ENCODE measurements at places on chromosomes 2 and 18.

- DNase-seq: no peak
These were observed 16.9 kb downstream of the EIF5B start for GRCh38 chr2:99354070-99354469.

- peak; percentile 62 for DNase-seq
These were observed 652 bp downstream of the ITPRID2 start for GRCh38 chr2:181891966-181892798.

GRCh38 chr2:75598589-75599155 lies 37.9 kb upstream of the EVA1A start:
- DNase-seq: no peak

DNA sequence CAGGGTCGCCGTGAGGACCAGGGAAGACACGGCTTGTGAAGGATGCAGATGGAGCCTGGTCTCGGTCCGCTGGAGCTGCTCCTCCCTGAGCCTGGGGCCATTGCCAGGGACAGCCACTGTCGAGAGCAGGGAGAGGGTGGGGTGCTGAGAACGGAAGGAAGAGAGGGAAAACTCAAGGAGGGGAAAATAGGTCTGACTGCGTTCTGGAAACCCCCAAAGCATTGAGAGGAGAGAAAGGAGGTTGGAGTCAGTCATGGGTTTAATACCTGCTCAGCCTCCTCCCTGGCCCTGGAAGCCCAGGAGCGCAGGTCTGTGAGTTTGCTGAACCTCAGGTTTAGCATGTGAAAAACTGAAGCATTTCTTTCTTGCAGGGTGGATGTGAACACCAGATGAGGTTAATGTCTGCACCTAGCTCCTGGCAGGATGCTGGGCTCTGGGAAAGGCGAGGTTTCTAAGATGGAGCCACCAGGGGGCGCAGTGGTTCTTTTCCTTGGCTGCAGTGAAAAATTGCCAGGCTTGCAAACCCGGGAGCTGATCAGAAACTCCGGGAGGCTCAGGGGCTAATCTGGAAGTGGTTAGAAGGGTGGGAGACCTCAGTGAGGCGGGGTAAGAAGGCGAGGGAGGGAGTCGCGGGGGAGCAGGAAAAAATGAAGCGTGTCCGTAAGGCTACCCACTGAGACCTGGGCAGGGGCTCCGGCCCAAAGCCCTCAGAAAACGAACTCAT lies 33.6 kb upstream of the RNF149 start:
- DNase-seq: peak; percentile 84

DNA sequence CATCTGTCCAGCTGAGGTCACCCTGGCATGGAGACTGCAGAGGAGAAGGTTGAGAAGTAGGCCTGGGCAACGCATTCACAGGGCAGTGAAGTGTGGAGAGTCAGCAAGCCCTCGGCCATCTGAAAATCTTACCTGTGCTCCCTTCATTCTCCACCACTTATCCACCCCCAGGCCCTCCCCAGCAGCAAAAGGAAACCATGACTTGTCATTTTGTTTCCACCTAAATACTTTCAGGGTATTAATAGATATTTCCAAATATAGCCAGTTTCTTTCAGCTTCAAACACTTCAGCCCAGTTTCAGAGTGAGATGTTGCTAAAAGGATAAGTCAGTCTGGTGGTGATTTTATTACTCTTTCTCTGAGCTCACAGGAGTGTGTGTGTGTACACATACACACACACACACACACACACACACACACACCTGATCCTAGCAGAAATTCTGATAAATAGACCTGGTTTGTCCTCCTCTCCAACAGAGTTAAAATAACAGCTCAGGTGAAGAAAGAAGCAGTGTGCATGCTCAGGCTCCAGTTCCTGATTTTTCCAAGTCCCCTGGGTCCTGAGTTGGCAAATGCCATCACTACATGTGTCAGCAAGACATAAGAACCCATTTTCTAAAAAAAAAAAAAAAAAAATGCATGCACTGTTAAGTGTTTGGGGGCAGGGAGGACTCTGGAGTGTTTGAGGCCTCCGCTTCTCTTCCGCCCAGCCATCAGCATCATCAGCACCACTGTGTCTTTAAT lies 82.8 kb downstream of the LOXHD1 start:
- DNase-seq: no peak

DNA sequence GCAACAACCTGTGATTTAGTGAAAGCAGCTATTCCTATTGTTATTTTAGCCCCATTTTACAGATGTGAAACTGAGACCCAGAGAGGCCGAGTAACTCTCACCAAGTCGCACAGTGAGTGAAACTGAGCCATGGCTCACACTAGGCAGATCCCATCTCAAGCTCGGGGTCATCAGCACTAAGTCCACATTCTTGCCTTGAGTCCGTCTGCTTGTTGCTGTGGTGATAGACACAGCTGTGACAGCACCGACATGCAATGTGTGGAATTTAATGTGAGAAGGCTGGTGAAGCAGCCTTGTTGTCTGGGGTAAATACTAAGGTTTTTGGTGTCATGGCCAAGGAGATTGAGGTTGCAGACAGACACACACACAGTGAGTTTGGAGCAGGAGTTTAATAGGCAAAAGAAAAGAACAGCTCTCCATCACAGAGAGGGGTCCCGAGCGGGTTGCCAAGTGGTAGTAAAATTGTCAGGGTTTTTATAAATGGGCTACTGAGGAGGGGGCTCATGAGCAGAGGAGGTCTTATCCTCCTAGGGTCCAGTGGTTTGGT lies 40.2 kb upstream of the GMCL1 start:
- DNase-seq: no peak

DNA sequence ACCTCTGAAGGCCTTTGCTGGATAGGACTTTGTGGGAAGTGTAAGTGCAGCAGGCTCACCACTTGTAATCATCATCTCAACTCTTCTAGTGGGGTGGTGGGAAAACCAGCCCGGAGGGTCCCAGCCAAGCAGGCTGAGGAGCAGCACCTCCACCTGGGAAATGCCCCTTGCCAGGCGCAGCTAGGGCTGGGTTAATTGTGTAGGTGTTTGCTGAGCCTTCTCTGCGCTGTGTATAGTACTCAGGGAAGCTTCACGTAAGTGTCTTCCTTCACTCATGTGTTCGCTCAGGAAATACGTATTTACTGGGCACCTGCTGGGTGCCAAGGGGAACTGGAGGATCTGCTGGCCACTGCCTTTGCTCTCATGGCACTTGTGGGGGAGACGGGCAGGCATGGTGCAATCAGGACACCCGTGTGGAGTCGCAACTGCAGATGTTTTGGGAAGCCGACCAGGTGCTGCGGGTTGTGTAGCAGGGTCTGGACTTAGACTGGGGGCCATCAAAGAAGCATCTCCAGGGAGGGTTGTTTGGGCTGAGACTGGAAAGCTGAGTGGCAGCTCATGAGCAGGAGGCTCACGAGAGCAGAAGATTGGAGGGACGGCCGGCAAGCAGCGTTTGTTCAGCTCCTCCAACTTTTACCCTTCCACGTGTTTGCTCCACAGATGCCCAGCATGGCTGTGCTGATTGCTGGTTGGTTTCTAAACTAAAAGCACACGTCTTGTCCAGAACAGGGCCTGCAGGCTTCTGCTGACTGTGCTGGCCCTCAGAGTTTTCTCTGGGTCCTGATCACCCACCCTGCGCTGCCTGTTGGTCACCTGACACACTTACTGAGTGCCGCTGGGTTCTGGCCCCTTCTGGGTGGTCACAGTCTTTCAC lies 164.6 kb downstream of the LDLRAD4 start:
- DNase-seq: no peak

DNA sequence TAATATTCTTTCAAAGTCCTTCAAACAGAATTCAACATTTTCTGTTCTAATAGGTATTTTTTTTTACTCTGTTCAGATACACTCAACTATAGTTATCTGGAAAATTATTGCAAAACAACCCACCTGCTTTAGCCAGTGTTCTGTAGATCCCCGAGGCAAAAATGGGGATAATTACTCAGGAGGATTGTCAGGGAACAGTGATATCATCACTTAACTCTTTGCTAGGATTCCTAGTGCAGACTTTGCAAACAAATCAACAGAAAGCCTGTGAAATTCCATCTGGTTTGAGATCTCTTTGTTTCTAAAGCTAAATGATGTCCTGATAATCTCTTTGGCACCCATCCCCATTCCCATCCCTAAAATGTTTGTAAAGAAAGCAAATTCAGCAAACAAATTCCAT lies 413.6 kb upstream of the MEIS1 start:
- no peak for DNase-seq

- no peak for DNase-seq
These were observed 22.5 kb downstream of the C1QL2 start for GRCh38 chr2:119136093-119136492.

GRCh38 chr2:84891355-84892010 lies 10.6 kb upstream of the TRABD2A start:
- no peak for DNase-seq

DNA sequence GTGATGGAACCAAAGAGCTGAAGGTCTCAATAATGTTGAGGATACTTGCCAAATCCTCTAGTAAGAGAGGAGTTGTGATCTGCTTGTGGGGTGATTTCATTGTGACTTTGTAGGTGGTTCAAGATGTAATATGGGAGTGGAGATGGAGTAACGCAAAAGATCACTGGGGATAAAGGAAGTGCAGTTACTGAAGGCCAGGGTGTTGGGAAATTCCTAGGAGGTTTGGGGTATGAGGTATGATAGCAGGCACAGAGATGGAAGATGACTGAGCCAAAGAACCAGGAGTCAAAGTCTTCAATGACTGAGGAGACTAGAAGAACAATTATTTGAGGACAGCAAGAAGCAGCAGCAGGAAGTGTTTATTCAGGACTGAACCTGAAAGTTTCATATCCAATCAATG lies 222.6 kb downstream of the NCKAP5 start:
- no peak for DNase-seq

DNA sequence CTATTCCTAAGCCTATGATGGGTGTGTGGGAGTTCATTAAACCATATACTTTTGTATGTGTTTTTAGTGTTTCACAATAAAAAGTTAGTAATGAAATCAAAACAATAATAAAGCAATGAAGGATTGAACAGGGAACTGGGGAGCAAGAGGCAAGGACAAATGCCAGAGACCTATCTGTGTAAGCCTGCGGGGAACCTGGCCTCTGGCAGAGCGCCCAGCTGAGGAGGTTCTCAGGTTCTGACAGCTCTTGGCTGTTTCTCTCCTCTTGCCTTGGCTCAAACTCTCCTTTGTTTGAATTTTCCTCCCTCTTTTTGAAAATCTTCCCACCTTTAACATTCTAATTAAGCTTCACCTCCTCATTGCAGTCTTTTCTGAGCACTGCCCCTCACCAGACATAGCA lies 200.0 kb upstream of the NCKAP5 start:
- DNase-seq: no peak

- DNase-seq: no peak
These were observed 164.6 kb downstream of the VWC2L start for GRCh38 chr2:214575465-214575864.

DNA sequence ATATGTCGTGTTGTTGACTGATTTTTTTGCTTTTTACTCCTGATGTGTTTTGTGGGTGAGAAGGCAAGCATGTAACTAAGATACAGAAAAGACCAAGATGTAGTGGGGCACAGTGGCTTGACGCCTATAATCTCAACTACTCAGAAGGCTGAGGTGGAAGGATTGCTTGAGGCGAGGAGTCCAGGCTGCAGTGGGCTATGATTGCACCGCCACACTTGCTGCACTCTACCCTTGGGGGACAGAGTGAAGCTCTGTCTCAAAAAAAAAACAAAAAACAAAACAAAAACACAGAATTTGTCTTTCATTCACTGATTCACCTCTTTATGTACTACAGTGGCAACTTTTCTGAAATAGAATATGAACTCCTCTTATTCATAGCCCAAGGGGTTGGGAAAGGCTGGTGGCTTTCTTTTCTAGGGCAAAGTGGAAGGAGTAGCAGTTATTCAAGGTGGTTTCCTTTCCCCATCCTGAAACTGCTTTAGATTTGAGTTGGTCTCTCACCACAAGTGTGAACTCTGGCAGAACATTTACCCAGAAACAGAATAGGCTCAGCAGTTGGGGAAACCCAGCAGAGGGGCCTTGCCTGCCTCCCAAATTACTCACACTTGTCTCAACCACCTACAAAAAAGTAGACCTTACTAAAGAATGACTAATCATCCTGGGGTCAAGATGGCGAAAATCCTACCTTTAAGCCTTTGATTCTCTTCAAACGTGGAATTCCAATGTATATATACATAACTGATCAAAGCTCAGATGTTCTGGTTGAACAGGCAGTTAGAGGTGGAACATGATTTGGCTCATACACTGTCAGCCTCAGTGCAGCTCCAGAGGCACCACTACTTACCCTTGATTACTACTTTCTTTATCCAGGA lies 6.5 kb downstream of the TANK start:
- DNase-seq: peak; percentile 64

- no peak for DNase-seq
These were observed 160.5 kb downstream of the AKAIN1 start for GRCh38 chr18:5036523-5036922.

DNA sequence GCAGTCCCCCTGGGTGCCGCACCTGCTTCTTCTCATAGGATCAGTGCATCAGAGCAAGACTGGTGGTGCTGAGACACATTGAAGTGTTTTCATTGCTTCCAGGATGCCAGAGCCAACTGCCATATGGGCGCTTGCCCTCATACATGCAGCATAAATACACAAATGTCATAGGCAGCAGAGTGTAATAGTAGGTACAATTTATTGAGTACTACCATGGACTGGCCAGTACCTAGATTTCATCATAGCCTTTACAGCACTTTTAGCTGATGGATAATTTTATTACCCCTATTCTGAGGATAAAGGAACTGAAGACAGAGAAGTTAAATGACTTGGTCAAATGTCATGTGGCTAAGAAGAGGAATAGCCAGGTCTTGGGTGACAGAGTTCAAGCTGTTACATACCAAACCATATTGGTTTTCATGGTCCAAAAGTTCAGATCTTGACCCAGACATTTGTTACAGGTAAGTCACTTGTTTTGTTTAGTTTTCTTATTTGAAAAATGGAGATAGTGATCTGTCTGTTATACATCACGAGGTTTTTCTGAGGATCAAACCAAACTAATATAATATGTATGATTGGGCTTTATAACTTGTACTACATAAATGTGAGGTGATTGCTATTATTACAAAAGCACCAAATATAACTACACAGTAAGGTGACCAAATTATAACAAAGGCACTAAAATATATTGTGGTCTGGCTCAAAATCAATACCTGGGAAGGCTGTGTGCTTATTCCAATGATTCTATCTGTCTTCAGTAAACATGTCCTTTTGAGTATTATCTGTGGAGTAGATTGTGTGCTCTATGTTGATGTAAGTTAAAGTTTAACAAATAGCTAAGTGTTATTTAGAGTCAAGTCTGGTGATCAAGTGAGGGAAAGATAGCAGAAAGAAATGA lies 151.9 kb upstream of the CYRIA start:
- DNase-seq: no peak

GRCh38 chr2:238793306-238793705 lies 54.6 kb upstream of the TWIST2 start:
- DNase-seq: no peak

- DNase-seq: no peak
These were observed 959.4 kb upstream of the GYPC start for GRCh38 chr2:125696560-125696959.

- no peak for DNase-seq
These were observed 88.3 kb downstream of the CAMKMT start for GRCh38 chr2:44450082-44450481.

- no peak for DNase-seq
These were observed 82.5 kb downstream of the TCF7L1 start for GRCh38 chr2:85215448-85216401.

Measured in stimulated activated CD4-positive, alpha-beta T cell treated with anti-CD3 and anti-CD28 coated beads, Interleukin-2, amount 100 ng/mL, for 24 hours (primary cell).